ENCODE measurements at places on chromosomes 13 and 19.

- DNase-seq, result no peak
These were observed 34.5 kb downstream of the MYO9B start for GRCh38 chr19:17109962-17110598.

DNA sequence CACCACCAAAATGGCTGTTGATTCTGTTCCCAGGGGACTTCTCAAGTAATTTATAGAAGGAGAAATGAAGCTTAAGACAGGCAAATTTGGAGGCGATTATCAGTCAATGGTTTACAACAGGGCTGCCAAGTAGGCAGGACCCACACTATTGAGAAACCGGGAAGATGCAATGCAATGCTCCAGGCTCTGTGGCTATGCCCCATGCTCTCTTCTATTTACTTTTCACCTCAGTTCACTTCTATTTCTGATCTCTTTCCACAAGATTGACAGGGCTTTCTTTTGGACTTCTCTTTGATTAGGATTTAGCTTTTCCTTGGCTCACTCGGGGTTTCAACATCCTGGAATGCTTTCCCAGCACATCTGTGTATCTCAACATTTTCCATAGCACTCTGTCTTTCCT, 12.7 kb upstream of the RCBTB2 start:
- DNase-seq, result no peak

- no peak for DNase-seq
These were observed 21.6 kb upstream of the C1QTNF9 start for GRCh38 chr13:24287748-24288287.

GRCh38 chr19:56927791-56928207, 87.3 kb upstream of the PEG3 start:
- no peak for DNase-seq

- peak; percentile 32 for DNase-seq
These were observed 15.4 kb upstream of the NOP53 start for GRCh38 chr19:47729799-47730520.

GRCh38 chr13:88031980-88032559, 360.9 kb downstream of the SLITRK5 start:
- DNase-seq, result no peak

GRCh38 chr13:108419768-108420167, 150.2 kb downstream of the TNFSF13B start:
- DNase-seq, result no peak

All from activated CD4-positive, alpha-beta T cell treated with anti-CD3 and anti-CD28 coated beads for 24 hours (primary cell).